ENCODE measurements at places on chromosomes 4 and X.

- DNase-seq: no peak
Observed at GRCh38 chr4:122992641-122993040, 70.2 kb upstream of the NUDT6 start.

DNA sequence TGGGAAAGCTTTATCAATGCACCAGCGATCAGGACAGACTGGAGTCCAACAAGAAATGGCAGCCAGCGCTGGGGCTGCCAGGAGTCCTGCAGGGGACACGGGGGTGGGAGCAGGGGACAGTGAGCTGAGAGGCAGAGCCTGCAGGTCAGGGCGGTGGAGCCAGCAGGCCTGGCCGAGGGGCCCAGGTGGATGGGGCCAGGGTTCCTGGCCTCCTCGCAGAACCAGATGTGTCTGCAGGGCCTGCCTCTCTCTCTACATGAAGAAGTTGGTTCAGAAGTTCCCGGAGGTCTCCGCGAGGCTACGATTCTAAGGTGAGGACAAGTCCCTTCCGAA lies 63.6 kb downstream of the CPZ start:
- no peak for DNase-seq

DNA sequence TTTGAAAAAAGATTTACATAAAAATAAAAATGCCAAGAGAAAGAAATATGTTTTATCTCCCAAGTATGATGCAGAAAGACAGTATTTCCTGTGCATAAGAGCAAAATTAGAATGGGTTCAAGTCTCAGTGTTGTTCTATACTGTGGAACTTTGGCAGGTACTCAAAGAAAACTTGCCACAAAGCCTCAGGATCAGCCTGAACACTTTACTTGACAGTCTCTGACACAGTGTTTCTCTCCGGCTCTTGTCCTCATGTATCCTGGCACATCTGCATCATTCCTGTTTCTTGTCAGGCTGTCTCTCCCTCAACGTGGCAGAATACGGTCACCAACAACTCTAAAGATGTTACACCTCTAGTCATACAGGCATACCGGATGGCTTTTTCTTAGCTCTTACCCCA lies 273.7 kb downstream of the ARHGAP24 start:
- DNase-seq: no peak

DNA sequence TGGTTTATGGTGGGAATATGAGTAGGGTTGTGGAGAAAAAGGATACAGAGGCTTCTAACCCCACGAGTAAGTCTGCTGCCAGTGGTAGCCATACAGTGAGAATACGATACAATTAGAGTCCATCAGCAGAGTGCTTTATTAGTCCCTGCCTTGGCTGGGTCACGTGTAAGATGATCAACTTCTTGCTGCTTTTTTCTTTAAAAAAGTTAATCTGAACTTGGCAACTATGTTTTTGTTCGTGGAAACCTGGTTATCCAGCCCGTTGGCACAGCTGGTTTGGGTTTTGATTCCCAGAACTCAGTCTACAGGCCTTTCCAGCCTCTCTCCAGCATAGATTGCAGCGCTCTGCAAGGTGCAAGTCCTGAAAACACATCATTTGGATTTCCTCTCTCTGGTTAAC lies 53.1 kb upstream of the LSM6 start:
- DNase-seq: no peak

DNA sequence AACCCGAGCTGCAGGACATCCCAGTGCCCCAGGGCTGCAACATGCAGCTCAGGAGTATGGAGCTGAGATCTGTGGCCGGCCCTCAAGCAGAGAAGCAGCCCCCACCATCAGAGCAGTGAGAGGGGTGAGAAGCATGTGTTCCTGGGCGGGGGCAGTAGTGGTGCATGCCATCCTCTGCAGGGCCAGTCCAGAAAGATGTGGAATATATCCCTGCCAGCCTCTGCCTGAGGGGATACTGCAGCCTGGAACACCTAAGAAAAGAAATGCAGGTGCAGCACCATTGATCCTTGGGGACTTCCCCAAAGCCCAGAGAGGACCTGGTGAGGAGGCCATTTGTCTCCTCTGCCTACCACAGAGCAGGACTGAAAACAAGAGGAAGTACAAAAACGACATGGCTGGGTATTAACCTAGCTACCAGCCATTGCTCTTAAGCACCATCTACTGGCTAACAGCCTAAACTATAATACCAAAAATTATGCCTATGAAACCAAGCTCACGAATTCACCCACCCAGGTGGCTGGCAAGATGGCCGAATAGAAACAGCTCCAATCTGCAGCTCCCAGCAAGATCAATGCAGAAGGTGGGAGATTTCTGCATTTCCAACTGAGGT lies 158.8 kb downstream of the ADGRA3 start:
- no peak for DNase-seq

- DNase-seq: no peak
Observed at GRCh38 chr4:54001668-54002365, 62.6 kb downstream of the CHIC2 start.

DNA sequence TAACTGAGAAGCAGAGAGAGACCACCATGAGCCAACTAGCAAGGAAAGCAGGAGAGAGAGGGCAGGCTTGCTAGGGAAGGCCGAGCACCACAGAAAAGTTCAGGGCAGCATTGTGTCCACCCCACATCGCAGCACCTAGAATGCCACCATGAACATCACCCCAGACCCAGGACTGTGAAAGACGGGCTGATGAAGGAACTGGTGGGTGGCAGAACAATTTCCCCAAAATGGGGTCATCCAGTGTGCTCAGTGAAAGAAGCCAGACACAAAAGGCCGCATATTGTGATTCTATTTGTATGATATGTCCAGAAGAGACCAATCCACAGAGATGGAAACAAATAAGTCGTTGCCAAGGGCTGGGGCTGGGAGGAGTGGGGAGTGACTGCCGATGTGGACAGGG lies 16.8 kb downstream of the PNMA6E start:
- DNase-seq: no peak

DNA sequence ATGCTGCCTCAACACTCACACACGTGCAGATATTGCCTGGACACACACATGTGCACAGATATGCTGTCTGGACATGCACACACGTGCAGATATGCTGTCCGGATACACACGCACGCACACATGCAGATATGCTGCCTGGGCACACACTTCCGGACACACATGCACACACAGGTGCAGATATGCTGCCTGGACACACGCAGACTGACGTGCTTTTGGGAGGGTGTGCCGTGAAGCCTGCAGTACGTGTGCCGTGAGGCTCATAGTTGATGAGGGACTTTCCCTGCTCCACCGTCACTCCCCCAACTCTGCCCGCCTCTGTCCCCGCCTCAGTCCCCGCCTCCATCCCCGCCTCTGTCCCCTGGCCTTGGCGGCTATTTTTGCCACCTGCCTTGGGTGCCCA lies 14.7 kb downstream of the FGFRL1 start:
- no peak for DNase-seq

DNA sequence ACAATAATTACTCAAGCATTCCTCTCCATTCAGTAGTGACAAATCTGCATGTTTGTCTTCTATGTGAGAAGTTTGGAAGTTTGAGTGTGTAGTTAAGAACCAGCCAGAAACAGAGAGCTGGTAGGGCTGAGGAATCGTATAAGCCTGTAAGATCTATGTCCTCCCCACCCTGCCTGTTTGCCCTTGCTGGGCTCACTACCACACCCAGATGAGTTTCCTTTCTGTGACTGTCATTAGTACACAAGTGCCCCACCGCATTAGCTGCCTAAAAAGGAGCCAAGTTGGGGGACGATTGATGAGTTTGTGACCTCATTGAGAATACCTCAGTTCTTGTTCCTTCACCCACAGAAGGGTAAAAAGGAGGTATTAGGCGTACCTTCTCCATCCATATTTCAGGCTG lies 28.3 kb downstream of the DOCK11 start:
- DNase-seq: no peak

DNA sequence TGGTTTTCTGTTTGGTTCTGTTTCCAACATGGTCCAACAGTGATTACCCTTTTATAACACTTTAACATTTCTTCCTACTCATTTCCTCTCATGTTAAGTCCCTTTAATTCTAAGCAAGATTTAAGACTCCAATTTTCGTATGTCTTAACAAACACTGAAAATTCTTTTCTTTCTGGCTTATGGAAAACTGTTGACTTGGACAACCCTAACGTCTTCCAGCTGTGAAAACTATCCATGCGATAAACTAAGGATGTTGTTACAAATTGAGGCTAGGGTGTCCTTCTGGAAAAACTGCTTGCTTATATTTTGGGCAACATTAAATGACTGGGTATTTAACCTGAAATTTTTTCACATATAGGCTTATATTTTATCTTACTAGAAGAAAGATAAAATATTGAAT lies 33.9 kb upstream of the RTL3 start:
- DNase-seq: no peak

- DNase-seq: no peak
Observed at GRCh38 chrX:97790850-97791249, 907.1 kb downstream of the RPA4 start.

GRCh38 chr4:112593438-112594133 lies 43.1 kb downstream of the ZGRF1 start:
- DNase-seq: no peak

DNA sequence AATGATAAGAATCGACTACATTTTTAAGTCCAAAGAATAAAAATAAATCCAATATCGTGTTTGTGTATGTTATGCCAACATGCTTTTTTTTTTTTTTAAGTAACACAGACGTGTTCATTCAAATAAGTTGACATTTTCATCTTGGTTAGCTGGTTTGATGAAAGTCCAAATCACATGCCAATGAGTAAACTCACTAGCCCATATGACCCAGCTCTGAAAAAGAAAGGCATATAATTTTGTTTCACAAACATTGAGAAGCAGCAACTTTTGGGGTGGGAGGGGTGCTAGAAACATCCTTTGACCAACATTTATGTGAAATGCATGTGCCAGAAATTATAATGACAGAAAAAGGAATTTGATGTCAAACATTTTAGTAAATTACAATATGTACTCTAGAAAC lies 61.6 kb upstream of the SPP1 start:
- DNase-seq: no peak

DNA sequence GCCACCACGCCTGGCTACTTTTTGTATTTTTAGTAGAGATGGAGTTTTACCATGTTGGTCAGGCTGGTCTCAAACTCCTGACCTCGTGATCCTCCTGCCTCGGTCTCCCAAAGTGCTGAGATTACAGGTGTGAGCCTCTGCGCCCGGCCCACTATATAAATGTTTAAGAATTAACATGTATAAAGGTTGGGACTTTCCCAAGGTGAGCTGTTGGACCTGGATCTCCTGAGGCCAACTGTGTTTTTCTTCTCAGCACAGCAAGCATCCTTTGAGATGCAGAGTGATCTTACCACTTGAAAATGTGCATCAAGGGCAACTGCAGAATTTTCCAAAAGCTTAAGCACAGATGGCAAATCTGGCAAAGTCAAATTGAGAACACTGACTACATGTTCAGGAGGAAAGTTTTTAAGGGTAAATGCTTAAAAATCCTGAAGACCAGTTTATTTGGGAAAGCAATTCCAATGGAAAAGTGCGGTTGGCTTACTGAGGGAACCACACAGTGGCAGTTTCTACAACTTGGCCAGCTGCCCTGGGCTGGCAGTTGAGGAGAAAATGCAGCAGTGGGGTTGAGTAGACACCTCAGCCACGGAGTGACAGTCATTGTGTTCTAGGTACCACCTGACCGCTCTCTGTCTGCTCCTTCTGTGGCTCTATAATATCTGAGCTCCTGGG lies 168.9 kb downstream of the CBR4 start:
- no peak for DNase-seq

DNA sequence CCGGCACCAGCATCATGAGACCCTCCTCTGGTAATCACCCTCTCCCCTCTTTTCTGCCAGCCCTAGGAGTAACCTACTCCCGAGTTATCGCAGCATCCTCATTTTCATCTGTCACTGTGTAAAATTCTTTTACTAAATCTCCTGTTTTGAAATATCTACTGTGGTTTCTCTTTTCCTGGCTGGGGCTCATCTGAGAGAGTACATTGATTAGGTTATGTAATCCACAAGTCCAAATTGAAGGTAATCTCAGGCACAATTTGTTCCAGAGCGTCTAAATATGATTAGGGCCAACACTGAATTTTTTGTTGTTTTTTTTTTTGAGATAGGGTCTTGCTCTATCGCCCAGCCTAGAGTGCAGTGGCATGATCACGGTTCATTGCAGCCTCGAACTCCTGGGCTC lies 142.4 kb downstream of the SMIM20 start:
- no peak for DNase-seq

DNA sequence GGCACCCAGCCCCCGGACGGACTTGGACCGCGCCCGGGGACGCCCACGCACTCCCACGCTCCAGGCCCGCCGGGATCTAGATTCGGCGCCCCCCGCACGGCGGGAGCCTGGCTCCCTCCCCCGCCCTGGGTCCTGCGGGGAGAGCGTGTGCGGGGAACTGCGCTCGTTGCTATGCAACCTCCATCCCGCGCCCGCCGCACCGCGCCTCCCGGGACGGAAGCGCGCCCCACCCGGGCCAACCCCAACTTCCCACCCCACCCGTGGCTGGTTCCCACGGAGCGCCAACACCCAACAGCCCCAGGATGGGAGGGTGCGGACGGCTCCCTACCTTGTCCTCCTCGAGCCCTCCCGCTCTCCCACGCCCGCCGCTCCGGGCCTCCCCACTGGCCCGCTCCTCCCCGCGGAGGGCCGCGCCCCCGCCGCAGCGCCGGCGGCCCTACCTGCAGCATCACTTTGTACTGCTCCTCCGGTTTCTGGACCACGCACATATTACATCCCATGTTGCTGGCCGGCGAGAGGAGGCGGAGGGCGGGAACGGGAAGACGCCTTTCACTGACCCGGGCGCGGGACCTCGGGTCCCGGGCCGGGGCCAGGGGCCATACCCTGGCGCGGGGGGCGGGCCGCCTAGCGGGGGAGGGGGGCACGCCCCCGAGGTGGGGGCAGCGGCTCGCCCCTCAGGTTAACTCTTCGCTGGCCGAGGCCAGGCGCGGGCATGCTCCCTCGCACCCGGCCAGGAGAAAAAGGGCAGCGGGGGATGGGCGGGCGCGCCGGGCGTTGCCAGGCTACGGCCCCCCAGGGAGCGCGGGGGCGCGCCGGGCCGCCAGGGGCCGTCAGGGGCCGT lies at the start of gene PDZD4:
TSS of gene PDZD4 (minus strand) at position 746 of the 841 bp plus-strand sequence. CDS start at position 500, 246 bp downstream.
- DNase-seq: no peak

GRCh38 chrX:24702362-24703184 lies 8.9 kb downstream of the POLA1 start:
- no peak for DNase-seq

DNA sequence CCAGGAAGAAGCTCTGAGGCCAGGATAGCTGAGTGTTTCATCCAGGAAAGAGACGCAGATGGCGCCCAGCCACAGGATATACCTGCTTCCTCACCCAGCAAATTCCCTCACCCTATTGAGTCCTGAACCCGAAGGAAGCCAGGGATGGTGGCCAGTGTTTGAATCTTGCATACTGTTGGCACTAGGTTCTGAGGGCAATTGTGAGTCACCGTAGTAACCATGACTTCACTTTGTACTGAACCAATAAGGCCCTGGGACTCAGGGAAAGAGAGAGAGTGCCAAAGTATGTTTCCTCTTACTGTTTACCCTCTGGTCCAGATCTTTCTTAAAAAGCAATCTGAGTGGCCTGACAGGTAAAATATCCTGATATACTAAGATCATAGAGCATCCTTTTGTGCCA lies 25.6 kb upstream of the SMIM10L2A start:
- DNase-seq: no peak

GRCh38 chrX:43644124-43644701 lies 11.9 kb upstream of the MAOA start:
- DNase-seq: no peak

GRCh38 chrX:46375831-46376230 lies 169.4 kb downstream of the ZNF674 start:
- no peak for DNase-seq

GRCh38 chrX:20237864-20238263 lies 28.8 kb downstream of the RPS6KA3 start:
- no peak for DNase-seq

Data from H1 (cell line).